ENCODE measurements at places on chromosomes 6 and 20.
A peak's percentile ranks its signal among the peaks of the same experiment; 100 is the strongest.

- no peak for DNase-seq
Observed at GRCh38 chr6:159467473-159468041, 225.5 kb downstream of the SOD2 start.

GRCh38 chr6:142542704-142543233 lies 241.0 kb downstream of the ADGRG6 start:
- DNase-seq: no peak

DNA sequence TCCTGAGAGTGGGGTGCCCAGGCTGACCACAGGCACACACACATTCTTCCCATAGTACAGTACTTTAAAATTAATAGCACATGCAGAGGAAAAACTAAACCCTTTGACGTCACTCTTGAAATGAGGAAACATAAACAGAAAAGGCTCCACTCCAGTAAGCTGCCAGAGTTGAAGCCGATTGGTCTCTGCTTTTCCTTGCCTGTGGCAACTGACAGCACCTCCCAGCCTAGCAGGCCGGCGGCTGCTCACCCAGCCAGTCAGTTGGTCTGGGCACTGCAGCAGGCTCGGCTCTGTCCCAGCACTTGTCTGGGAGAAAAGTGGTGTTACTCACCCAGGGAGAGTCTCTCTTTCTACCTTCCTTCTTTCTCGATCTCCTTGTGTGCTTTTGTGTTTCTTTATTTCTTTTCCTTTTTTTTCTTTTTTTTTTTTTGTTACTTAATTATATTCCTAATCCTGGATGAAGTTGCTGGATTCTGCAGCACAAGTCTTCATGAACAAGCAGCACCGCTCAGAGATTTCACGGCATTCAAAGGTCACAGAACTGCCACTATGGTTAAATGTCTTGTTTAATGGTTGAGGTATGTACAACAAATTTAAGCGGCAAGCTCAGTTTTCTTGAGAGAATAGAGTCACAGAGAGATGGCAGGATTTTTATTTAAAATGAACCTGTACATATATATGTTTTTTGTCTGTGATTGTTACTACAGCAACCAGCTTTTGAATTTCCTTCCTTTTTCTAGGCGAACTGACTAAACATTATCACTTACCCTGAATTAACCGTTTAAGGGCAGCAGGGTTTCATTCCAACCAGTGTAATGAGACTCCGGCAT lies at the start of gene PDE7B:
Gene PDE7B (plus strand): TSS at position 260 of the 830 bp plus-strand sequence.
- DNase-seq: peak; percentile 2

DNA sequence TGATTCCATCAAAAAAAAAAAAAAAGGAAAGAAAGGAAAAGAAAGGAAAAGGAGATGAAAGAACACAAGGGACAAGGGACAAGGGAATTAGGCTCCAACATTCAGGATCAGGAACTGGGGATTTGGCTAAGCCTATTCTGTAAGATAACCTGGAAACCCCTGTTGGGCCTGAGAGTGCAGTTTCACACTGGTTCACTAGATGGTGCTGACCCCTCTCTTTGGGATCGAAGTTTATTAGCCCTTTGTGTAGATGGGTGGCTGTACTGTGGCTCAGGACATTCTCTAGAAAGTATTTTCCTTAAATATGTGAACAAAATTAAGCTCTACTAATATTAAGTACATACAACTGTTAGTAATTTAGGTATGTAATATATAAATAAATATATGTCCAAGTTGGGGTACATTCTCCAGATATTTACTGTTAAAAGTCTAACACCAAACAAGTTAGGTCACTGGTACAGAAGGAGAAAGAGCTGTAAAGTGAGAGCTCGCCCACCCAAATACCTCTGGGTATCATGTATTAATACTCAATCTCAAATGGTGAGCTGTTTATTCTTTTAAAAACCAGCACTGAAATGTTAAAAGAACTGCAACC lies 6.3 kb downstream of the OR2A4 start:
- DNase-seq: no peak
